CD4-positive, alpha-beta T cell (primary cell): ENCODE measurements at places on chromosomes 1 and 21.
A peak's percentile ranks its signal among the peaks of the same experiment; 100 is the strongest.

GRCh38 chr1:154453574-154454352, 48.3 kb upstream of the TDRD10 start:
- peaks cover 75% of the 10 kb centered on the region for H3K36me3 ChIP-seq
- no peaks in the 10 kb centered on the region for H3K27me3 ChIP-seq
- H3K4me1 ChIP-seq, result peaks cover 16% of the 10 kb centered on the region
- no peak overlapping the region for H3K4me3 ChIP-seq
- DNase-seq, result no peak

DNA sequence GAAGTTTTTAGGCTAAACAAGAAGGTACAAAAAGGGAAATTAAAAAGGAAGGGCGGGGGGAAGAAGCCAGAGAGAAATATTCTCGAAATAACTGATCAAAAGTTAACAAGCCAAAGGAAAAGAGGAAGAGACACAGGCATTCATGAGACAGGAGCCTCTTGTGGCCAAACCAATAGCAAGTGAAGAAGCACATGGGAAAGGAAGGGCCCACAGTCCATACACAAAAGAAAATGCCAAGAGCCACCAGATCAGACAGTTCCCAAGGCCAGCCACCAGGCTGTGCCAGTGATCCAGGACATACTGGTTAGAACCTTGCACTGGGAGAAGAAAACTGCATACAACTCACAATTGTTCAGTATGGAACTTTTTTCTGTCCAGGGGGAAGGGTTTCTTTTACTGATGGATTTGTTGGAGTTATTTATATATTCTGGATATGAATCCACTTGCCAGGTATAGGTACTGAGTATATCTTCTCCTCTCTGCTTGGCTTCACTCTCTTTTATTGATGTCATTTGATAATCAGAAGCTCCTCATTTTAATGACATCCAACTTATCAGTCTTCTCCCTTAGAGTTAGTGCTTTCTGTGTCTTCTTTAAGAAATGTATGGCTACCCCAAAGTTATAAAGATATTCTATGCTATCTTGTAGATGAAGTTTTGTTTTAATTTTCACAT, 76.8 kb downstream of the CD46 start:
- H3K4me1 ChIP-seq, result peaks cover 75% of the 10 kb centered on the region
- H3K27me3 ChIP-seq, result no peaks in the 10 kb centered on the region
- peak overlapping the region; percentile 7 for H3K27ac ChIP-seq
- DNase-seq, result peak; percentile 64

DNA sequence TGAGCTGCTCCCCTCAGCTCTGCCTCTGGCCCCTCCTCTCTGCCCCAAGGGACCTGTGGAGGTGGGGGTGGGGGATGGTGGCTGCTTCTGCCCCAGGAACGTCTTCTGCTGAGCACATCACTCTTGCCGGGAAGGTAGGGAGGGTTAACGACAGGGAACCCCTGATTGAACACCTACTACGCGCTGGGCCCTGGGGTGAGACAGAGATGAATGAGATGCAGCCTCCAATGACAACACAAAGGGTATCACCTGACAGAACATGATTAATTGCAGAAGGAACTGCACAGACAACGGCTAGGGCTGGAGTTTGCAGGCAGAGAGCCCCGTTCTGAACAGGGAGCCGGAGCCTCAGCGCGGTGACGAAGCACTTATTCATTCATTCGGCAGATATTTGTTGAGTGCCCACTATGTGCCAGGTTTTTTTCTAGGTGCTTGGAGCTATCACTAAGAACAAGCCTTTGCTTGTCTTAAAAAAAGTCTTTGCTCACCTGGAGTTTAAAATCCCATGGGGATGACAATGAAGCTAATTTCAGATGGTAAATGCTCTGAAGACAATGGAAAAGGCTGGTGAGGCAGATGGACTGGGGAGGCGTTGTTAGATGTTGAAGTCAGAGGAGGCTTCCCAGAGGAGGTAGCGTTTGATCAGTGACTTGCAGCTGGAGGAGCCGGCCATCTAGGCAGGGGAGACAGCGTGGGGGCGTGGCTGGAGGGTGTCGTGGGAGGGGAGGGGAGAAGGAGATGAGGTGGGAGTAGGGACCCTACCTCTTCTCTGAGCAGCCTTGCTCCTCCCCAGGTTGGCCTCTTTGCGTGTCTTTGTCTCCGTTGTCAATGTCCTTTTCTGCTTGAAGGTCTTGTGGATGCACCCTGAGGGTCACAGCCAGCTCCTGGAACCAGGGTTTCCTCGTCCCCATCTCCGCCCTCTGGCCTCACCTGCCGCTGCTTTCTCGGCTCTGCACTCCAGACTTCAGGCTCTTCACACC, 103.1 kb upstream of the CSF3R start:
- DNase-seq, result no peak
- H3K36me3 ChIP-seq, result no peaks in the 10 kb centered on the region
- no peaks in the 10 kb centered on the region for H3K4me1 ChIP-seq
- peaks cover 23% of the 10 kb centered on the region for H3K27me3 ChIP-seq

GRCh38 chr1:31101147-31101502, 35.6 kb upstream of the PUM1 start:
- DNase-seq, result no peak
- no peak overlapping the region for H3K27ac ChIP-seq
- H3K4me3 ChIP-seq, result no peak overlapping the region
- no peaks in the 10 kb centered on the region for H3K4me1 ChIP-seq

DNA sequence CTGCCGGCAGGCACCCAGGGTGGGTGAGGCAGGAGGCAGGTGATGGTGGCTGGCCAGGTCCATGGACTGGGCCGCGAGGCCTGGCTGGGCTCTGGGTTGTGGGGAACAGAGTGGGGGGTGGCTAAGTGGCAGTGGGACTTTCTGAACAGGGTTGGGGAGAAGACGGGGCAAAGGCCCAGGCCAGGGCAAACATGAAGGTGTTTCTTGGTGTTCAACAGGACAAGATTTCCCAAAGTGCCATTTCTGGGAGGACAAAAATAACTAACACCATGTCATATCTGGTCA, 26.8 kb downstream of the STUM start:
- H3K27ac ChIP-seq, result no peak overlapping the region
- H3K36me3 ChIP-seq, result no peaks in the 10 kb centered on the region
- H3K27me3 ChIP-seq, result no peaks in the 10 kb centered on the region
- DNase-seq, result no peak
- H3K4me3 ChIP-seq, result no peak overlapping the region

DNA sequence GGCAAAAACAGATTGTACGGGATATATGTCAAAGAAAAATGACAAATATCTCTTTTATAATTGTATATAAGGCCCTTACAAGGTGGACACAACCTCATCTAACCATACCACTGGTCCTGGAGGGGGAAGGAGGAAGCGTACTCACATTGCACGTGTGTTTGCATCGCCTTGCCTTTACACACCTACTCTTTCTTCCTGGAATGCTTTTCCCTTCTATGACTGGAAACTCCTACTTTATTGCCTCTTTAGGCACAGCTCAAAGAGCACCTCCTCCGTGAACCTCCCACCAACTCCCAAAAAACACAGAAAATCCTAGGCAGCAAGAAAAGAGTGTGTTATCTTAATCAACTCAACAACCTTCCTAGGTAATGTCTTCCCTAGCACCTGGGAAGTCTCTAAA, 99.7 kb upstream of the LBR start:
- no peak for DNase-seq
- H3K4me1 ChIP-seq, result no peaks in the 10 kb centered on the region
- H3K36me3 ChIP-seq, result no peaks in the 10 kb centered on the region
- H3K4me3 ChIP-seq, result no peak overlapping the region

GRCh38 chr1:2801046-2801445, 447 bp downstream of the TTC34 start:
- H3K4me3 ChIP-seq, result no peak overlapping the region
- no peak for DNase-seq
- H3K36me3 ChIP-seq, result no peaks in the 10 kb centered on the region
- H3K4me1 ChIP-seq, result peaks cover 8% of the 10 kb centered on the region
- H3K27me3 ChIP-seq, result peaks cover 5% of the 10 kb centered on the region
- no peak overlapping the region for H3K27ac ChIP-seq

GRCh38 chr21:35982717-35983116, 77.6 kb downstream of the SETD4 start:
- H3K4me3 ChIP-seq, result no peak overlapping the region
- no peak for DNase-seq
- H3K4me1 ChIP-seq, result no peaks in the 10 kb centered on the region
- peaks cover 5% of the 10 kb centered on the region for H3K27me3 ChIP-seq
- no peak overlapping the region for H3K27ac ChIP-seq

GRCh38 chr1:183872403-183872802, 67.5 kb downstream of the RGL1 start:
- H3K4me1 ChIP-seq, result peaks cover 3% of the 10 kb centered on the region
- no peak overlapping the region for H3K27ac ChIP-seq
- H3K27me3 ChIP-seq, result no peaks in the 10 kb centered on the region
- H3K36me3 ChIP-seq, result no peaks in the 10 kb centered on the region
- DNase-seq, result no peak

- H3K36me3 ChIP-seq, result no peaks in the 10 kb centered on the region
- H3K4me3 ChIP-seq, result no peak overlapping the region
- H3K27ac ChIP-seq, result no peak overlapping the region
- no peak for DNase-seq
- no peaks in the 10 kb centered on the region for H3K4me1 ChIP-seq
These were observed 10.6 kb upstream of the AIRE start for GRCh38 chr21:44275041-44275440.

DNA sequence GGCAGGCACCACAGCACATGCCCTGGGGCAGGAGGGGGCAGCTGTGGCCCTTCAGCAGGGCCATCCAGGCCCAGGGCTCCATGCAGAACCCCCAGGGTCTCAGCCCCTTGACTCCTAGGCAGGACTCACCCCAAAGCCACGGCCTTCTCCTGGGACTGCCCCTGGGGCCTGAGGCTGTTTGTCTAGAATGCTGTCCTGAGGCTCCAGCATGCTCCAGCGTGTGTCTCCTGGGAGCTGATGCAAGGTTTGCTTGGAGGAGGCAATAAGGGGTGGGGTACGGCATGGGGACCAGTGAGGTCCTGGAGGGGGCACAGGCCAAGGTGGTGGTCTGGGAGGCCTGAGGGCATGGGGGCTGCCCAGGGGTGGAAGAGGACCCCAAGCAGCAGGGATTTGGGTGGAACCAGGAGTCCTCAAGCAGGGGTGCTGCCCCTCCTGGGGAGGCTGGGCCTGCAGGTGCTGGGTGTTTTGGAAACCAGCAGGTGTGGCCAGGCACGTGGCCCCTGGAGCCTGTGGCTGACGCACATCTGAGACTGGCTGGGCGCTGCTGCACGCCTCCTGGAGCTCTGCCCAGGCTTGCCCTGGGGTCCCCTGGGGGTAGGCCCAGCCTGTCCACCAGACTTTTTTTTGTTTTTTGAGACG, 7.8 kb upstream of the CALML6 start:
- no peaks in the 10 kb centered on the region for H3K27me3 ChIP-seq
- no peaks in the 10 kb centered on the region for H3K36me3 ChIP-seq

- no peak for DNase-seq
- H3K4me1 ChIP-seq, result peaks cover 5% of the 10 kb centered on the region
- H3K4me3 ChIP-seq, result no peak overlapping the region
- no peaks in the 10 kb centered on the region for H3K36me3 ChIP-seq
- no peak overlapping the region for H3K27ac ChIP-seq
These were observed 88.9 kb downstream of the PIK3R3 start for GRCh38 chr1:46043458-46044017.

- H3K36me3 ChIP-seq, result peaks cover 16% of the 10 kb centered on the region
- DNase-seq, result no peak
- H3K27me3 ChIP-seq, result no peaks in the 10 kb centered on the region
- no peak overlapping the region for H3K27ac ChIP-seq
- H3K4me3 ChIP-seq, result no peak overlapping the region
These were observed 4.2 kb upstream of the PMVK start for GRCh38 chr1:154940651-154941194.

GRCh38 chr1:175338387-175339135, 146.0 kb upstream of the KIAA0040 start:
- H3K27me3 ChIP-seq, result peaks cover 12% of the 10 kb centered on the region
- H3K36me3 ChIP-seq, result no peaks in the 10 kb centered on the region
- peaks cover 4% of the 10 kb centered on the region for H3K4me1 ChIP-seq
- H3K4me3 ChIP-seq, result no peak overlapping the region

DNA sequence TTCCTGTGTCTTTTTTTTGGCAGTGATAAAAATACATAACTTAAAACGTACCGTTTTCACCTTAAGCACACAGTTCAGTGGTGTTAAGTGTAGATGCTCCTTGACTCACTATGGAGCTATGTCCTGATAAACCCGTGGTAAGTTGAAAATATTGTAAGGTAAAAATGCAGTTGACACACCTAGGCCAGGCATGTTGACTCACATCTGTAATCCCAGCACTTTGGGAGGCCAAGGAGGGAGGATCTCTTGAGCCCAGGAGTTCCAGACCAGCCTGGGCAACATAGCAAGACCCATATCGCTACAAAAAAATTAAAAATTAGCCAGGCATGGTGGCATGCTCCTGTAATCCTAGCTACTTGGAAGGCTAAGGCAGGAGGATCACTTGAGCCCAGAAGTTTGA, 73.6 kb upstream of the COG2 start:
- no peaks in the 10 kb centered on the region for H3K4me1 ChIP-seq
- peaks cover 3% of the 10 kb centered on the region for H3K27me3 ChIP-seq
- no peaks in the 10 kb centered on the region for H3K36me3 ChIP-seq
- H3K4me3 ChIP-seq, result no peak overlapping the region
- DNase-seq, result no peak
- no peak overlapping the region for H3K27ac ChIP-seq

DNA sequence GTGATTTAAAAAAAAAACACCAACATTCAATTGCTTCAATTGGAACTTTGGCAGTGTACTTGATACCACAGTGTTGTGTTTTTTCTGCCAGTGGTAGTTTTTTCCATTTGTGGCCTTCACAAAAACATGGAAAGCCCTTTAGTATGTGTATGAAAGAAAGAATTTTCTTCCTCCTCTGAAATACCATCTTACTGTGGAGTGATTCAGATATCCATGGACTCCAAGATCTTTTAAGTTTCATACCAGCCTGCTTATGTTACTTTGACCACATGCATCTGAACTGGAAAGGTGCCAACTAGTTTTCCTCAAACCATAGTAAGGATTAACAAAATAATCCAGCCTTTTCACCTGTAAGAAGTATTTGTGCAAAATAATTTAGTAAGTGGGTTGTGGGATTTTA, 3.4 kb downstream of the PPP2R5A start:
- no peaks in the 10 kb centered on the region for H3K36me3 ChIP-seq
- H3K27me3 ChIP-seq, result no peaks in the 10 kb centered on the region
- peak overlapping the region; percentile 99 for H3K4me3 ChIP-seq
- no peak overlapping the region for H3K27ac ChIP-seq
- no peak for DNase-seq

- no peaks in the 10 kb centered on the region for H3K4me1 ChIP-seq
- no peaks in the 10 kb centered on the region for H3K36me3 ChIP-seq
- peaks cover 7% of the 10 kb centered on the region for H3K27me3 ChIP-seq
- no peak overlapping the region for H3K4me3 ChIP-seq
These were observed 268.8 kb upstream of the CSF3R start for GRCh38 chr1:36751525-36751924.
